CD4-positive, alpha-beta T cell treated with Interleukin-17A for 4 hours (primary cell): ENCODE measurements at places on chromosomes 3 and 15.

DNA sequence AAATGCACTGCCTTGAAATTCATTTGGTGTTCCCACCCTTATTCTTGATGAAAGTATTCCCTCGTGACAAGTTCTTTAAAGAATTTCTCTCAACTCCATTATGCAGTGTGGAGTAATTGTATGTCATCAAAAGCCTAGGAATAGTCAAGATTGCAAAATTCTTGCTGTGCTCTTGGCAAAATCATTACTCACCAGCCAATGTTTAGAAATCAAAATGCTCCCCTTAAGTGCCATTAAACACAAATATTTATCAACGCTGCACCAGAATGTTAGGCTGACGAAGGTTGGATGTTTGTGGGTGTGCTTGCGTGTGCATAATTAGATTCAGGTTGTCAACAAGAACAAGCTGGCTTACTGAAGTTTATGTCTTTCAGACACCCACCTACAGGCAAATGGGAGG lies 40.5 kb downstream of the SST start:
- DNase-seq, result no peak

GRCh38 chr15:62325597-62325996 lies 160.5 kb upstream of the C2CD4B start:
- DNase-seq, result no peak

- no peak for DNase-seq
Measured at GRCh38 chr3:42188376-42188775, 77.6 kb downstream of the CCK start.

GRCh38 chr3:72303926-72304325 lies 519.0 kb upstream of the PROK2 start:
- DNase-seq, result no peak

DNA sequence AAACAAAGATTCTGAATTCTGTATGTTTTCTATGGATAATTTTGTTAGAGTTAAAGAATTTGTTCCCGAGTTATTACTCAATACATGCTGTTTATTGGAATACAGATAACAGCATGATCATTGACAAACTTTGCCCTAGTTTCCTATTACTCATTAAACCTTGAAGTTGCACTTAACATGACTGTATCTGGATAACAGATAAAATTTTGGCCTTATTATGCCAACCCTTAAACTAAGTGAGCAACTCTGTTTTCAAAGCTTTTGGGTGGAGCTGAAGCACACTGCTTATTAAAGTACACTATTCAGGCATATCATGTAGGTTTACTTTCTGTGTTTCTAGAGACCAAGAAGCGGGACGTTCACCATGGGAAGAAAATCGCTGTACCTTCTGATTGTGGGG lies at the start of gene AADAC:
Gene AADAC, plus strand, starts transcription at position 318 of the 400 bp plus-strand sequence. Its CDS starts 47 bp downstream, at position 365.
- no peak for DNase-seq

- DNase-seq, result no peak
Measured at GRCh38 chr3:161156936-161157335, 51.8 kb upstream of the B3GALNT1 start.

- DNase-seq, result no peak
Measured at GRCh38 chr3:14614189-14614588, 37.4 kb upstream of the CCDC174 start.

DNA sequence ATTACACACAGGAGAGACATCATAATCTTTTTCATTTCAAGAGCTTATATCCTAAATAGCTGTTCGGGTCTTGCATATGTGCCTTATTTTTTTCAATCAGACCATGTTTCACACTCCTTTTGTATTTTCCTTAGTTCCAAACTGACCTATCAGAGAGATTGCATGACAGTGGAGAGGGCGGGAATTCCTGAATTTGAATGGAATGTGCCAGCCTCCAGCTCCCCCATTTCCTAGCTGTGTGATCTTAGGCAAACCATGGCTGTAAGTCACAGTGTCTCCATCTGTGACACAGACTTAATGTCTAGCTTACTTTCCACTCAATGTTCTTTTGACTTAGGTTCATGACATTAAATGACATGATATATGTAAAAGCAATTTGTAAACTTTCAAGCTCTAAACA lies 62.0 kb upstream of the CSTA start:
- no peak for DNase-seq

GRCh38 chr15:42267286-42267685 lies 5.7 kb upstream of the GANC start:
- no peak for DNase-seq

GRCh38 chr3:31772272-31772671 lies 208.8 kb downstream of the OSBPL10 start:
- no peak for DNase-seq

GRCh38 chr3:195860456-195860855 lies 47.9 kb downstream of the TNK2 start:
- DNase-seq, result no peak

GRCh38 chr3:142863010-142863817 lies 25.7 kb downstream of the PCOLCE2 start:
- no peak for DNase-seq

GRCh38 chr3:9422712-9423424 lies 25.5 kb downstream of the SETD5 start:
- DNase-seq, result no peak

GRCh38 chr15:45117308-45118130 lies 3.4 kb downstream of the DUOXA2 start:
- DNase-seq, result no peak

GRCh38 chr3:55538158-55538557 lies 51.1 kb upstream of the WNT5A start:
- DNase-seq, result no peak

GRCh38 chr15:60184579-60184978 lies 180.5 kb downstream of the FOXB1 start:
- no peak for DNase-seq

DNA sequence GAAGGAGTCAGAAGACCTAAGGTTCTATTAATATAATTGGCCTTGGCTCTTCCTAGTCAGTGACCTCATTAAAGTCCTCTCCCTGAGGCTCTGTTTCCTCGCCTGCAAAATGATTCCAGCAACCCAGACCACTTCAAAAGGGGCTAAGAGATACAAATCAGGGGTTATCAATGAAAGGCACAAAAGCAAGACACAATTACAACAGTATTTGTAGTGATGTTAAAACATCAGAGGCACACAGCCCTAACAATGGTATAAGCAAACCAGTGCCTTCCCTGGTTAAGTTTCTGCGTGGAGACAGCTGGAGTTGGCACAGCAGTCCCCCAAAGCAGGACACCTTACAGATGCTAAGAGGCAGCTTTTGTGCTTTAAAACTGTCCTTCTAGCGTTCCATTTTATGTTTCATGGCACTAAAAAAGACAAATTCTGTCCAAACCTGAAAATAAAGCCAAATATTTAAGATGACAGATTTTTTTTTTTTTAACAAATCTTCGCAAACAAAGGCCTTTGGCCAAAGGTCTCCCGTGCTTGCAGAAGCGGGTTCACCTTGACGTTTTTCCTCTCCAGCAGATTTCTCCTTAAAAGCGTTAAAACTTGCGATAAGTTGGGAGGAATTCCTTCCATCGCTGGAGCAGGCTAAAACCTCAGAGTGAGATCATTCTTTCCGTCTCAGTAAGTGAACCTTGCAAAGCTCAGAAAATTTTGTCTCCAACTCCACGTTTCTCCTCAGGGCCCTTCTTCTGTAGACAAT lies 999 bp downstream of the ZNF280D start:
- peak; percentile 14 for DNase-seq

- DNase-seq, result no peak
Measured at GRCh38 chr3:189576486-189576885, 54.7 kb upstream of the TP63 start.

DNA sequence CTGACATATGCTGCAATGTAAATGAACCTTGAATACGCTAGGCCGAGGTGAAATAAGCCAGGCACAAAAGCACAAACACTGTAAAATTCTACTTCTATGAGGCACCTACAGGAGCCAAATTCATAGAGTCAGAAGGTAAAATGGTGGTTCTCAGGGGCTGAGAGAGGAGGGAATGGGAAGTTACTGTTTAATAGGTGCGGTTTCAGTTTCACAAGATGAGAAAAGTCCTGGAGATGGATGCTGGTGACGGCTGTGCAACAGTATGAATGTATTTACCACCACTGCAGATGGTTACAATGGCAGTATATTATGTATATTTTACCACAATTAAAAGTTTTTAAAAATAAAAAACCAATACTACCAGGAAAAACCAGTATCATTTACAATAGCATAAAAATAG lies 4.0 kb downstream of the TNK2 start:
- no peak for DNase-seq

DNA sequence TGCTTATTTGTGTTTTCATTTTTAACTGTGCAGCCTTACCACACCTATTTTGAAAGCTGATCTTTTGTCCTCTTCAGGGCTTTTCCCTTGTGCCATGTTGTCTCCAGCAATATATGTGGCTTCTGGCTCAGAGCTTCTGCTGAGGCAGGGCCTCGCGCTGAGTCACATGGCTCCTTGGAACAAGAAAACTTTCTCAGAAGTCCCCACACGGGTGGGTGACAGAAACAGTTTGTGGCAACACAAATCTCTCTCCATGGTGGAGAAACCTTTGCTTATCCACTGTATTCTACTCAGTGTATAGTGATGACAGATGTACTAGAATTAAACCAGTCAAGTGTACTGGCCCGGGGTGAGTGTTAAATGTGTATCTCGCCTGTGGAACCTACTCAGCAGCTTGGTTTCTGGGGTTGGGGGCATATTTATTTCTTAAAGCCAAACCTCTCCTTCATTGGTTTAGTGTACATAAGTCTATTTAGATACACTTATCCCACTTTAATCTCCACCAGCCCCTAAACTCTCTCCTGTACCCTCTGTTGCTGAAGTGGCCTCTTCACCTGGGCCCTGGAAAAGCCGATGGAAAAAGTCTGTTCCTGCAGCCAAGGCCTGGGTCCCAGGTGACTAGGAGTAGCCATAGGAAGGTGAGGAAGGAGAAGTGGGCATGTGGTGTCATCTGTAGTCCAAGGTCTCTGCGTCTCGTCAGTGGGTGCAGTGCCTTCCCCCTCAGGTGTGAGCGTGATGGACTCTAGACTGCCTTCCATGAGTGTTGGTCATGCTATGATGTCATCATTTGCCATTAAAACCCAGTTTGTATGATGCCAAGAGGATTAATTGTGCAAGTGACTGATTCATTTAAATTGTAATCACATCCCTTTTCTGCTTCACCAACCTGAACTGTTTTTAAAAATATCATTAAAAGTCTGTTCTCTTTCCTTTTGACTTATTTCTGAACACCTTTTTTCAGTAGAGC lies 3.2 kb upstream of the FBXL22 start:
- no peak for DNase-seq

- no peak for DNase-seq
Measured at GRCh38 chr15:89381888-89382686, 47.5 kb upstream of the POLG start.

GRCh38 chr15:84608707-84609284 lies 8.0 kb downstream of the ZSCAN2 start:
- DNase-seq, result no peak

- peak; percentile 16 for DNase-seq
Measured at GRCh38 chr15:76903251-76903681, 1.9 kb downstream of the SCAPER start.

DNA sequence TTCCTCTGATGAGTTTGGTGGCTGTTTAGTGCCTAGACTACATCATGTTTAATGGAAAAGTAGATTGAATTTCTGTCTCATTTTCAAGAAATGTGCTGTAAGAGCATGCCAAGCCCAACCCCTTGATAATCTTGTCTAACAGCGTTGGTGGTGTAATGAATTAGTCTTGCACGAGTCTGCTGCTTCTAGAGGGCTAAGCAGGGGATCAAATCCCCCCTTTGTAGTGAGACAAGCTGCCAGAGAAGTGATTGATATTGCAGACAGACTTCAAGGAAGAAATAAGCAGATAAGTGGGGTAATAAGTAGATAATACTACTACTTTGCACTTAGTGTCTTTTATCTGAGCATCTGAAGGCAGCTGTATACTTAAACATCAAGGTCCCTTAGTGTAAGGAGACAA lies 141.4 kb downstream of the TP63 start:
- no peak for DNase-seq

GRCh38 chr3:175593331-175593730 lies 734.2 kb downstream of the NAALADL2 start:
- DNase-seq, result no peak

DNA sequence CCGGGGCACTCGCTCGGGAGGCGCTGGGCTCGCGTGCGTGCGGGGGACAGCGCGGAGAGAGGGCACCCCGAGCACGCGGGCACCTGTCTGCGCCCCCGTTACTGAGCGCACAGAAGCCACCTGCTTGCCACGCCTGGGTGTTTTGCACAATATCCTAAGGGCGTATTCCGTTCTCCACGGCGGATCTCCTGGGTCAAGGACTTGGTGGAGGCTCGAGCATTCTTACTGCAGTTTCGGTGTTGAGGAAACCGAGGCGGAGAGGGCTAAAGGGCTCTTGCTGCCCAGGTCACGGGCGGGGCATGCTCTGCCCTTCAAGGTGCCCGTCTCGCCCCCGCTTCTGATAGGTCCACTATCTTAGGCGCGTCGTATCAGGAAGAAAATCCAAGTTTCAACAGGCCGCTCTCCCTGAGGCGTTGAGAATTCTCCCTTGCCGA lies 526 bp downstream of the GPD1L start:
- no peak for DNase-seq

- no peak for DNase-seq
Measured at GRCh38 chr3:129345971-129346370, 67.3 kb downstream of the HMCES start.

GRCh38 chr3:128293930-128294329 lies 140.6 kb downstream of the EEFSEC start:
- no peak for DNase-seq

DNA sequence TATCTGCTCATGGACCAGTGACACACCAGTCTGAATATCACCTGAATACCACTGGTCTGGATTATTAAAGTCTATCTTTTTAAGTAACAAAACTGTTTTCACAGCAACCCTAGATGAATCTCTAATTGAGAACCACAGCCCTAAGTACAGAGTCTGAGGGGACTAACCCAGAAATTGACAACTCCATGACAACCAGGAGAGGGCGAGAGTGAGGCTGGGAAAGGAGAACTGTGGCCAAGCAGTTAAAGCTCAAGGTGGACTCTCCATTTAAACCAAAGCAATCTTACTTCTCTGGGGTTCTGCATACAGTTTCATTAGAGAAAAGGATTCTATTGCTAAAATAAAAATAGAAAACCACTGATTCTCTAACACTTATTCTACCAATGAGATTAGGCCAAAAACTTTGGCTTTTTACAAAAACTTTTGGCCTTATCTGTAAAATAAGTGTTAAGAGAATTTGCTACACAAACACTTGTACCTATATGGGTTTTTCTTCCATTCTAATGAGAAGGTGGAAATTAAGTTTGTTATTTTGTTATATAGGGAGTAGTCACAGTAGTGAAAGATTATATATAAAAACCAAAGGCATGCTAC lies 11.4 kb downstream of the NEK10 start:
- DNase-seq, result peak; percentile 69
